SHP77 treated with DMSO at 0.1 percent for 48 hours (cell line): ENCODE measurements at places on chromosomes 16 and 17.

DNA sequence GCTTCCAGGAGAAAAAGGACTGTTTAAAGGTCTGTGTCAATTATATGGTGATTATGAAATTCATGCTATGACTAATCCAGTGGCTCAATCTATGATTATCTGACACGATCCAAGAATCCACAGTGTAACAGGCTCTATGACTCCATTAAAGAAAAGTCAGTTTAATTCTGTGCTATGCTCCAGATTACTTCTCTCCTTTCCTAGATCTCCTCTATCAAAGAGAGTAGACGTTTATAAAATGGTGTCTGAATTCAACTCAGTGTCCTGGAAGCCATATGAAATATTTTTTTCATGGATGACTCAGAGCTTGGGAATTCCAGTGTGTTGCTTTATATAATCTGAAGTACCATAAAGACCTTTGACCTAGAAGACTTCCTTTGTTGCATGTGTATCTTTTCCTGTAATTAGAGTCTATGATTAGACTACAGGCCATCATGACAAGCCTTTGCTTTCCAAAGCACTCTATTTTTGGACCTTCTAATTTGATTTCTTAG lies 27.0 kb upstream of the NF1 start:
- no peak for DNase-seq

DNA sequence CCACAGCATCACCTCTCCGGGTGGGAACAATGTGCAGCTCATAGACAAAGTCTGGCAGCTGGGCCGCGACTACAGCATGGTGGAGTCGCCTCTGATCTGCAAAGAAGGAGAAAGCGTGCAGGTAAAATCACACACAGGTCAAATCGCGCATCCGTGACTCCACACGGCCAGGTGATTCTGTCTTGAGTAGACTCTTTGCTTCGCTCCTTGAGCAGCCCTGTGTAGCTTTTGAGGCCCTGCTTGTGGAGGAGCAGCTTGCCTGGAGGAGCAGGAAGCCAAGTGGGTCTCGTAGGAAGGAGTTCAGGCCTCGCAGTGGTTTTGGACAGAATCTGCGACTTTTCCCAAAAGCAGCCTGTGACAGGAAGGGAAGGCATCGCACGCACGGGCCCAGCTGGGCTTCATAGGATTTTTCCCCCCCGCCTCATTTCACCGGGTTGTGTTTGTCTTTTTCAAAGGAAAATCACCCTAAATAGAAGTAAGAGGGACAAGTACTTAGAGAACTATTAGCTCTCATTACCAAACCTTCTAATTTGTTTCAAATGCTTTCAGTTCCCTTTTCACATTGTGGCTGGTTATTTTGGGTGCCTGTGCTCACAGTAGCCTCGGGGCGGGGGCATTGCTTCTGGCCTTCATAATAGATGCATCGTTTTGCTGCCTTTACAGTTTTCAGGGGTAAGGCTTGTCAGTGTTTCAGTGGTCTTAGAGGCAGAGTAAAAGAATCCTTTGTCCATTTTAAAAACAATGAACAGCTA lies 71.5 kb downstream of the SEC14L1 start:
- DNase-seq: no peak

GRCh38 chr17:69508814-69509213 lies 94.3 kb downstream of the MAP2K6 start:
- DNase-seq: no peak

DNA sequence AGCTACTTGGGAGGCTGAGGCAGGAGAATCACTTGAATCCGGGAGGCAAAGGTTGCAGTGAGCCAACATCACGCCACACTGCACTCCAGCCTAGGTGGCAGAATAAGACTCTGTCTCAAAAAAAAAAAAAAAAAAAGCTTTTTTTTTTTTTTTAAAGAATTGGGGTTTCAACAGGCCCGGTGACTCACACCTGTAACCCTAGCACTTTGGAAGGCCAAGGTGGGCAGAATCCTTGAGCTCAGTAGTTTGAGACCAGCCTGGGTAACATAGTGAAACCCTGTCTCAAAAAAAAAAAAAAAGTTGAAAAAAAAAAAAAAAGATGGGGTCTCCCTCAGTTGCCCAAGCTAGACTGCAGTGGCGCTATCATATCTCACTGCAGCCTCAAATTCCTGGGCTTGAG lies 6.6 kb upstream of the HEXIM2 start:
- no peak for DNase-seq

GRCh38 chr17:15247891-15248529 lies 17.1 kb downstream of the PMP22 start:
- no peak for DNase-seq

DNA sequence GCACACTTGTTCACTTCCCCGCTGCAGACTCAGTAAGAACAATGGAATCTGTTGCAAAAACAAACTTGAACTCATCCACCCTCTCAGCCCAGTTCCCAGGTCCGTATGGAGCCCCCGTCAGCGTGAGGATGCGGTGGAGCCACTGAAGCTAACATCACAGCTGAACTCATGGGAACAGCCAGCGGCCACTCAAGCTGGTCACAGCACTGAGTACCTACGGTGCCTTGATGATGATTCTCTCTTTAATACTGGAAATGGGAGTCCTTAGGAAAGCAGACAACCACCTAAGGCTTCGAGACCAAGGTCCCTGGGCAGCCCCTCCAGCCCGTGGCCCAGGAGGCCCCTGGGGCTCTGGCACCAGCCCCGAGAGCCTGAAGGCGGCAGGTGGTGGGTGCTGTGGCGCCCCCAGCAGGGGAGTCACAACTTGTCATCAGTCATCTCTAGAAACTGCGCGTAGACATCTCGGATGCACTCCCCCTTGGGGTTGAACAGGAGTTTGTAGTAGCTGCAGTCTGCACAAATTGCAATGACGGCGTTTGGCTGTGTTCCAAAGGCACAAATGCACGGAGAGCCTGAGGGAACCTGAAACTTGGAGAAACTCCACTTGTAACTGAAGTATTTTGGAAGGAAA lies 31.0 kb upstream of the RHOT1 start:
- no peak for DNase-seq

DNA sequence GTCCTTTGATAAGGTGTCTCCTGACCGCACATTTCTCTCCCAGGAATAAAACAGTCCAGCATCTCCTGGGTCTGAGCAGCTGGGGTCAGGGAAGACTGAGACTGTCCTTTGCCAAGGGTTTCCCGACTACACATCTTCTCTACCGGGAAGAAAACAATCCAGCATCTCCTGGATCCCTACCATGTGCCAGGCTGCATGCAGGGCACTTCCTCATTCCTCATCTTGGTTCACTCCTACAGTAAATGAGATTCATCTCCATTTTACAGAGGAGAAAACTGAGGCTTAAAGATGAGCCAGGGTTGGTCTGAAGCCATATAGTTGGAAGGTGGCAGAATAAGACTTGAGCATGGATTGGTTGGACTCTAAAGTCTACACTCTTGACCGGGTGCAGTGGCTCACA lies 36.7 kb downstream of the NOG start:
- DNase-seq: no peak
